Hindlimb muscle (tissue), 1 donor: ENCODE measurements at places on chromosomes 7 and 10.
A peak's percentile ranks its signal among the peaks of the same experiment; 100 is the strongest.

- no peak for DNase-seq
Measured at GRCh38 chr7:1951159-1951536, 281.1 kb downstream of the ELFN1 start.

- DNase-seq, result peak; percentile 84
Measured at GRCh38 chr10:104327745-104328645, 10.3 kb downstream of the ITPRIP start.

GRCh38 chr7:105279688-105280007 is 109.1 kb downstream of the SRPK2 start:
- no peak for DNase-seq

DNA sequence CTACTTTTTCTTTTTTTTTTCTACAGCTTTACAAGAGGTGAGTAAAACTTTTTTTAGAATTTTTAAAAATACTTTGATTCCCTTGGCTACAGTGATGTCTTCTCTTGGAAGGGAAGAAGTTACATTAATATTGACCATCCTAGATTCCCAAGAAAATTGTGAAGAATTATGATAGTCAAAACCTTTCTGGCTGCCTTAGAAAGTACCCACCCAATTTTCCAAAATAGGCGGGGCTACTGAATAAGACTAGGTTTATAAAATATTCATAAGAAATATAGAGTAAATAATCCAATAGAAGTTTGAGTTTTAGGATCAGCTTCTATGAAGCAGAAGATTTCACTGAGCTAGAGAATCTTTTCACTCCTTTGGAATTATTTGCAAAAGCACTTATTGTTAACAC is 3.0 kb downstream of the COL1A2 start:
- DNase-seq, result peak; percentile 78

GRCh38 chr10:113609704-113610108 is 54.1 kb downstream of the NRAP start:
- DNase-seq, result no peak
